Gastrocnemius medialis (tissue), 4 donors: ENCODE measurements at places on chromosomes 2 and 18. TPM values are rescaled to one million over a fixed set of nuclear protein-coding genes. Genes with fewer than 3 reads are reported as not detected.

RAPGEF4 gene
- 2.0 TPM for total RNA-seq

DLGAP1 gene
- 0.13 TPM for total RNA-seq

ACVR2A gene
- total RNA-seq: 6.6 TPM

SMC6 gene
- 8.6 TPM for total RNA-seq

FBXO36 gene
- total RNA-seq: 0.92 TPM

CLIP4 gene
- total RNA-seq: 212 TPM

IL1R1 gene
- 20.5 TPM for total RNA-seq

CEP192 gene
- 7.6 TPM for total RNA-seq

LRP1B gene
- total RNA-seq: 3.3 TPM

TYMS gene
- 1.7 TPM for total RNA-seq

GPATCH11 gene
- total RNA-seq: 2.5 TPM

- peak; percentile 85 for DNase-seq
Measured at GRCh38 chr2:218605432-218605831, 2.3 kb upstream of the PLCD4 start.

- no peak for DNase-seq
Measured at GRCh38 chr18:35770376-35771014, 189.0 kb downstream of the GALNT1 start.

DNA sequence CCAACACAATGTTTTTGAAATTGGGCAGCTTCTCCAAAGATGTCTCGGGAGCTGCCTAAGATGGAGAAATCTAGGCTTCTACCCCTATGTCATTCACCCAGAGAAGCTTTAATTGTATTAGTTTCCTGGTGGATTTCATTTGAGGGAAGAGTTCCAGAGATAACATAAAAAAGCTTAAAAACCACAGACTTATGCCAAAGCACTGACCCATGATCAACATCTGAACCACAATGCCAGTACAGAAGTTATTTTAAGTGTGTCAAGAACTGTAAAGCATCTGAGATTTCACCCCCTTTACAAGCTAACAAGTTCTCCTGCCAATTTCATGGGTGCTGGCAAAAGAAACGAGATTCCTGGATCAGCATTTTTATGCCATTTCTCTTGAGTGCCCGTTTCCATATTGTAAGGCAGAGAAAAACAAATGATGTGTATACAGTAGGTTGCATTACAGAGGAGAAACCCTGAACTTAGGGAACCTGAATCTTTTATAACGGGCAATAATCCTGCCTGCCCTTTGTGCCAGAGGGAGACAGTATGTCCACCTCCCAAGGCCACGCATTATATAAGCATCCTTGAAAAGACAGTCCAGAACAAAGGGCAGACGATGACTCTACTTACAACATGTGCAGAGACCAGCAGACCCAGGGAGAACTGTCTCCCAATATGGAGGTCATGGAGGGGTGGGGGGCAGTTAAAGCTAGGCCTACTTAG lies 44.1 kb downstream of the MREG start:
- no peak for DNase-seq

- DNase-seq: no peak
Measured at GRCh38 chr2:192060161-192060560, 134.6 kb downstream of the TMEFF2 start.

GRCh38 chr2:56100791-56101312 lies 82.9 kb upstream of the CCDC85A start:
- no peak for DNase-seq

DNA sequence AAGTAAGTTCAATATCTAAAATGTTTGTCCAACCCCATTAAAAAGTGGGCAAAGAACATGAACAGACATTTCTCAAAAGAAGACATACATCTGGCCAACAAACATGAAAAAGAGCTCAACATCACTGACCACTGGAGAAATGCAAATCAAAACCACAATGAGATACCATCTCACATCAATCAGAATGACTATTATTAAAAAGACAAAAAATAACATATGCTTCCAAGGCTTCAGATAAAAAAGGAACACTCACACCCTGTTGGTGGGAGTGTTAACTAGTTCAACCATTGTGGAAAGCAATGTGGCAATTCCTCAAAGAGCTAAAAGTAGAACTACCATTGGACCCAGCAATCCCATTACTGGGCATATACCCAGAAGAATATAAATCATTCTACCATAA lies 931.1 kb downstream of the LRP1B start:
- no peak for DNase-seq

DNA sequence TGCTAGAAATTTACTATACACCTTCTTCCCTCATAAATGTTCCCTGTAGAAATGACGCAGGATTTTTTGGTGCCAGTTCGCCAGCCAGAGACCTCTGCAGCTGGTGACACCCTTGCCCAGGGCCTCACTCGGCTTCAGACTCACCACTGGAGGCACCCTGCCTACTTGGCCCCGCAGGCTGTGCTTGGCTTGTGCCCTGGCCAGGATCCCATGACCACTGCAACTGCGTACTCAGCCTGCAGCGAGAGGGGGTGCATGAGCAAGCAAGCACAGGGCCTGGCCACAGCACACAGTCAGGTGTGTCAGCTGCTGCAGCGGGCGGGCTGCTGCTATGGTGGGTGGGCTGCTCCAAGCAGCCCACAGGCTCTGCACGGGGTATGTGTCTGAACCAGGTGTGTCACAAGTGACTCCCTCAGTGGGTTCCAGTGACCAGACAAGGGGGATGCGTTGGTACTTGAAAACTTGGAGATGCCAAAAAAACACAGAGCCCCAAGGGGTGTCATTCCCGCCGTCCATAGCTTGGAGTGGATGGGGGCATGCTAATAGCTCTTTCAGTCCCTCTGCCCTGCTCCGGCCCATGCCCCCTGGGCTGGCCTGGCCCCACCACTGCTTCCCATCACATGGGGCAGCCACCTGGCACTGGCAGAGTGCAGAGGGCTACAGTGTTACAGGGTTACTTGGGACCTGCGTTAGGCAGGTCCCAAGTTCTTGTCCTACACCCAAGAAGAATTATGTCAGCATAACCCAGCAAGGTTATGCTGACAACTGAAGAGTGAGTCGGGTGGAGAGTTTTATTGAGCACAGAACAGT lies 46.6 kb upstream of the TANC1 start:
- no peak for DNase-seq

- no peak for DNase-seq
Measured at GRCh38 chr2:124753842-124754241, 728.8 kb downstream of the CNTNAP5 start.

DNA sequence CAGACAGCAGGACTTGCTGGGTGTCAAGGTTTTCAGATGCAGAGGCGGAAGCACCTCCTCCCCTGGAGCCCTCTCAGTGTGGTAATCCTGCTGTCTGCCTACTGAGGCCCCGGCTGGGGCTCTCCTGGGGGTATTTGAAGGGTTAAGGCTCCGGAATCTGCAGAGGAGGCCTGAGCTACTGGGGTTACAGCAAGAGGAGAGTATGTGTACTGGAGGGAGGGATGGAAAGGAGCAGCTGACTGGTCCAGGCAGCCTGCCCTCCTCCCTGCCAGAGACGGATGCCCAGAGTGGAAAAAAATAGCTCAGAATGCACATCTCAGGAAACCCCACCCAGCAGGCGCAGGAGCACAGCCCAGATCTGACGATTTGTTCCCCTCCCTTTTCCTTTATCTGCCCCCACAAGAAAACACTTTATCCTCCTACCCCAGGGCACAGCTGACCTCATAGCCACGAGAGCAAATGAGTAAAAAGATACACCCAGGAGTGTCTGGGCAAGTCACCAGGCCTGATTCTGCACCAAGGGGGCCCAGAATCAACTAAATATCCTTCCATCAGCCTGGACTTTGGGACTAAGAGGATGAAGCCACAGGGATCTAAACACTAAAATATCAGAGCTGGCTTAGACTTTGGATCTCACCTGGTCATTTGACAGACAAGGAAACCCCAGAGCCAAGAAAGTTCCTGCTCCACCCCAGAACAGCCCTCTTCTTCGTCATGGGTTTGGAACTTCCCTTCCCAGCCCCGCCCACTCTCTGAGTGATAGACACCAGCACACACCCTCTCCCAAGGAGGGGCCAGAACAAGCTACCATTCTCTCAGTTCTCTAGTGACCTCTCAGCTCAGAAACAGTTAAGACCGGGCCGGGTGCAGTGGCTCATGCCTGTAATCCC lies 5.5 kb downstream of the TMBIM1 start:
- peak; percentile 92 for DNase-seq

DNA sequence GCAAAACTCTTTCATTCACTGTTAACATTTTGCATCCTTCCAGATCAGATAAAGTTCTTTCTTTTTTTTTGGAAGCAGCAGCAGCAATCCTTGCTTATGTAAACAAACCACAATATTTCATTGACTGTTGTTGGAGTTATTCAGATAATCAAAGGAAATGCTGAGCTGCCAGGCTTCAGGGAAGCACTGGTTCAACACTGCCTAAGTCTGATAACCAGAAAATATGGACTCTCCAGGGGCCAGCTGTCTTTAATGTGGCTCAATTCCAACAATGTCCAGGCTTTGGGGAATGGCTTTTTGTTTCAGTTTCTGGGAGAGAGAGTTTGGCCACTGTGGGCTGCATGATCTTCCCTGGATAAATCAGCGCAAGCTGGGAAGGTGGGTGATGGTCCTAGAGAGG lies 354.3 kb downstream of the AKAIN1 start:
- DNase-seq: no peak

DNA sequence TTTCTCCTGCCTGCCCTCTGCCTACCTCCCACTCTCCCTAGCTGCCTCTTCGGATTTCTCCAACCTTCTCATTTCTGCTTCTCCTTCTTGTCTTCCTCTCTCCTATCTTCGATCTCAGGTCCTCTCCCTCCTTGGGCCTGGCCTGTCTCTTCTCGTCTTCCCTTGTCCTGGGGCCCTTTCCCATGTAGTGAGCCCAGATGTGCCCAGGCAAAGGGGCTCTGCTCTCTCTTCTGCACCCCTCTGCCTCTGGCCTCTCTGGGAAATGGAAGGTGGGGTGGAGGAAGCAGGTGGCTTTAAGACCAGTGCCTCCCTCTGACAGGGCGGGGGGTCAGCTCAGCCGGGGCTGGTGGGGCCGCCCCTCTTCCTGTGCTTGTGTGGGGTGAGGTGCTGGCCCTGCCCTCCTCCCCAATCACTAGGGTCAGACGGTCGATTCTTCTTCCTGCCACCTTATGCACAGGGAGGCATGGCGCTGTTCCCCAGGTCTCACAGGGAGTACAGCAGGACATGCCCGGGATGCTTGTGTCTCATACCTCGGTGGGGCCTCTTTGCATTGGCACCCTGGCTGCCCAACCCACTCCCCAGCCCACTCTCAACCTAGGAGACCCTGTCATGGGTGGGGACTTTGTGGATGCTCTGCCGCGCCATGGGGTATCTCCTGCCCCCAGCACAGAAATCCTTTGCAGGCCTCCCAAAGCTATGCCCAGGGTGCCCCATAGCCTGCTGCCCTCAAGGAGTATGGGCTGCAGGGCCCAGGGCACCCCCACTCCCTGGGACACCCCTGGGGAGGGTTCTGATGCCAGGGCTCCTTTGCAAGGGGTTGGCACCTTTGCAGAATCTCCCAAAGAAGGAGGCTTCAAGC lies 213.8 kb upstream of the HAAO start:
- no peak for DNase-seq

DNA sequence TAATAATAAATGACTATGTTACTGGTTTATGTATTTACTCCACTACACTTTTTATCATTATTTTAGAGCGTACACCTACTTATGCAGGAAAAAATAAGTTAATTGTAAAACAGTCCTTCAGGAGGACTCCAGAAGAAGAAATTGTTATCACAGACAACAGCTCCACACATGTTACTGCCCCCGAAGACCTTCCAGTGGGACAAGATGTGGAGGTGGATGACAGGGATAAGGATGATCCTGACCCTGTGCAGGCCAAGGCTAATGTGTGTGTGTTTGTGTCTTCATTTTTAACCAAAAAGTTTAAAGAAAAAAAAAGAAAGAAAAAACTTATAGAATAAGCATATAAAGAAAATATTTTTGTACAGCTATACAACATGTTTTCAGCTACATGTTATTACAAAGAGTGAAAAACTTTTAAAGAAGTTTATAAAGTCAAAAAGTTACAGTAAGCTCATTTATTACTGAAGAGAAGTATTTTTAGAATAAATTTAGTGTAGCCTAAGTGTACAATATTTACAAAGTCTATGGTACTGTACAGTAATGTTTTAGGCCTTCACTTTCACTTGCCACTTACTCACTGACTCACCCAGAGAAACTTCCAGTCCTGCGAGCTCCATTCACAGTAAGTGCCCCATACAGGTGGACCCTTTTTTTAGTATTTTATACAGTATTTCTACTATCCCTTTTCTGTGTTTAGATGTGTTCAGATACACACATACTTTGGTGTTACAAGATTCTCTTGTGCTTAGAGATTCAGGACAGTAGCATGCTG lies 7.5 kb downstream of the TGFBRAP1 start:
- no peak for DNase-seq

DNA sequence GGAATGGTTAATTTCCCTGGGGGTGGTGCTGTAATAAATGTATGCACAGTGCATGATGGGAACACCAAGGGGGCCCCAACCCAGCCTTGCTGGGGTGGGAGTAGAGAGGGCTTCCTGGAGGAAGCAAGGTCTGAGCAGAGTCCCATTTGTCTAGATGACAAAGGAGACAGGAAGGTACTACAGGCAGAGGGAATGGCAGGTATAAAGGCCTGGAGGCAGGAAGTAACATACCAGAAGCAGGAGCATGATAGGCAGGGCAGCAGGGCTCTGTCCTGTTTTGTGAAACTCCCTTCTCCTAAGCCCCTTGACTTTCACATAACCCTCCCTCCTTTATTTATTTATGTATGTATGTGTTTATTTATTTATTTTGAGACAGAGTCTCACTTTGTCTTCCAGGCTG lies 3.9 kb downstream of the GMPPA start:
- DNase-seq: no peak

- DNase-seq: no peak
Measured at GRCh38 chr18:60147323-60147722, 225.3 kb downstream of the MC4R start.

DNA sequence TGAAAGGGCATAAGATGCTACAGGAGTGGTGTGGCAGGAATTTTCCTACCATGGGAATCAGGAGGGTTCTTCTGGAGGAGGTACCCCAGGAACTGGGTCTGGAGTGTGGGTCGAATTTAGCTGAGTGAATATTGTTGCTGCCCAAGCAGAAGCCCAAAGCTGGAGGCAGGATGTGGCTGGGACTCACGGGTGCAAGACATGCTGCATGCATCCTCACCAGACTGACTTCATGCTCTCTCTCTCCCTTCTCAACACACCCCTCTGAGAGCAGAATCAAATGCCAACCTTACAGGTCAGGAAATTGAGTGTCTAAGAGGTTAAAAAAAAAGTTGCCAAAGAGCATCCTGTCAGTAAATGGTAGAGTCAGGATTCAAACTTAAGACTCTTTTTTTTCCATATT lies 78.8 kb upstream of the TTC39C start:
- no peak for DNase-seq

- no peak for DNase-seq
Measured at GRCh38 chr2:179177694-179178093, 86.9 kb downstream of the SESTD1 start.

DNA sequence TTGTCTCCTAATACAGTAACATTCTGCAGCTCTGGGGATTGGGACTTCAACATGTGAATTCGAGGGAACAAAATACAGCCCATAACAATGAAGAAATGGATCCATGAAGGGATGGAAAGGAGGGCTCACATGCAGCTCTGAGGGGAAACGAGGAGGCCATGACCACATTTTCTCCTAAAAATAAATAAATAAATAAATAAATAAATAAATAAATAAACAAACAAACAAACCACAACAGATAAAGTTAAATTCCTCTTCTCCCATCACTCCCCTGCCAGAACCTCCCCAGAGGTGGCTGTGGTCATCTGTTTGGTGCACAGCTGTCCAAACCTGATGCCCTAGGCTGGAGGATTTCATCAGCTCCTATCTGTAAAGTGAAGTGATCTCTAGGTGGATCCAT lies 42.7 kb downstream of the MAL start:
- DNase-seq: no peak

GRCh38 chr2:118710481-118710880 lies 137.0 kb downstream of the EN1 start:
- no peak for DNase-seq
